ENCODE measurements at places on chromosomes 16 and 17.

GRCh38 chr16:86737083-86737482, 158.7 kb downstream of the FOXL1 start:
- no peak for DNase-seq

- no peak for DNase-seq
Measured at GRCh38 chr17:381516-381915, 28.9 kb upstream of the RPH3AL start.

DNA sequence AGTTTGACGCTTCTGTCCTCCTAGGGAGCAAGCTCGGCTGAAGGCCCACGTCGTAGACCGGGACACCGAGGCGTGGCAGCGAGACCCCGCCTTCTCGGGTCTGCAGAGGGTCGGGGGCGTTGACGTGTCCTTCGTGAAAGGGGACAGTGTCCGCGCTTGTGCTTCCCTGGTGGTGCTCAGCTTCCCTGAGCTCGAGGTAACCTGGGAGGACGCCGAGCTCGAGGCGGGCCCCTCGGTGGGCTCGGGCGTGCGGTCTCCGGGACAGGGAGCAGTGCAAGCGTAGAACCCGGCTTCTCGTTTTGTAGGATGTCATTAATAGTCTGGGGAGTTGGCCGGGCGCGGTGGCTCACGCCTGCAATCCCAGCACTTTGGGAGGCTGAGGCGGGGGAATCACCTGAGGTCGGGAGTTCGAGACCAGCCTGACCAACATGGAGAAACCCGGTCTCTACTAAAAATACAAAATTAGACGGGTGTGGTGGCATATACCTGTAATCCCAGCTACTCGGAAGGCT, 715 bp downstream of the ENDOV start:
- DNase-seq, result no peak

DNA sequence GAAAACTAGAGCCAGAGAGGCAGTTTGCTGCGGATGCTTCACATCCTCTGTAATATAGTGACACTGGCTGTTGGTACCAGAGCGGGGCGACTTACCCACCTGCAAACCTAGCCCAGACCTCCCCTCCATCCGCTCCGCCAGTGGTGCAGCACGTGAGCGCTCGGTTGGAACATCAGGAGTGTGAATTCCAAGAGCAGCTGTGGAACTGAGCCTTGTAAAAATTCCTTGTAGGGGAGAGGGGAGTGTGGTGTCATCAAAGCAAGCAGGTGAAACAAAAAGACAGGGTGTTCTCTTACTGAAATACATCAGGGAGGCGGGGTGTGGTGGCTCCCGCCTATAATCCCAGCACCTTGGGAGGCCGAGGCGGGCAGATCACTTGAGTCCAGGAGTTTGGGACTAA, 51.3 kb downstream of the CCDC42 start:
- no peak for DNase-seq

DNA sequence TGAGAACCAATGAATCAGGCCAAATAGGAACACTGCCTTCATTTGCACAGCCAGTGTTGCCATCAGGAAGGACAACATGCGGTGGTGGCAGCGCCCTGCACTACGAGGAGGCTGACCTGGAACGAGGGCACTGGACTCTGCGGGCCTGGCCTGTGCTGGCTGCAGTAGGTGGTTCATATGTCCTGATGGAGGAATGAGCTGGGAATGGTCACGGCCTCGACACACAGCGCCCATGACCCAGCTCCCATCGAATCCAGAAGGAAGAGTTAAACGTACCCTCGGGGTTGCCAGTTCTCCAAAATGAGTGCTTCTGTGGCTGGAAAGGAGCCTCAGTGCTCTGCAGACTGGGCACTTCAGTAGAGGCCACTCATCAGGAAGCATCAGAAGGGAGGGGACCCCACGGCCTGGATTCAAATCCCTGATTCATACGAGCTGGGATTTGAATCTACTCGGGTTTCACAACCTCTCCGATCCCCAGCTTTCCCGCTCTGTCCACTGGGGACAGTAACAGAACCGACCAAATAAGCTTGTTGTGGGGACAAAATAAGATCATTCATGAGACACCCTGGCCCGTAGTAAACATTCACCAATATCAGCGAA, 85.5 kb downstream of the ZDHHC7 start:
- DNase-seq, result no peak

GRCh38 chr16:20847550-20847949, 41.2 kb downstream of the REXO5 start:
- no peak for DNase-seq

DNA sequence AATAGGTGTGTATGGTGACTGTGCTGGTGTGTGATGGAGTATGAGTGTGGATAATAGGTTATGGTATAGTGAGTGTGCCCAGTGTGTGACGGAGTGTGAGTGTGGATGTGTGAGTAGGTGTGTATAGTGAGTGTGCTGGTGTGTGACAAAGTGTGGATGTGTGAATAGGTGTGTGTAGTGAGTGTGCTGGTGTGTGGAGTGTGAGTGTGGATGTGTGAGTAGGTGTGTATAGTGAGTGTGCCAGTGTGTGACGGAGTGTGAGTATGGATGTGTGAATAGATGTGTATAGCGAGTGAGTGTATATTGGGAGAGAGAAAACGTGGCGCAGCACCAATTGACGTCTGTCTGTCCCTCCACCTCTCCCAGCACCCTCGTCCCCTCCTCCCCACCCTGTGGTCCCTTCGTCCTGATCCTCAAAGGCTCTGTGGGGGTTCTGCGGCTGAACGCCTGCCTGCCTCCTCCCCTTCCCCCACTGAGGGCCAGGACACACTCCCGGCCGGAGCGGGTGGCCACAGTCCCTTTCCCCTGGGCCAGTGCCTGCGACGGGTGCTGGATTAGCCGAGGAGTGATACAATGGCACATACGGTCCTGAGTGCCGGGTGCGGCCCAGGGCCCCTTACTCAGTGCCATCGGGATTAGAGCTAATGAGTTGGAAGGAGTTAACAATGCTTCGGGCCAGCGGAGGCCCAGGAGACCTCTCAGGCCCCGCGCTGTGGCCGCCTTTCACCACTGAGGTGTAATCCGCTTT, 160.0 kb downstream of the MRM1 start:
- no peak for DNase-seq

DNA sequence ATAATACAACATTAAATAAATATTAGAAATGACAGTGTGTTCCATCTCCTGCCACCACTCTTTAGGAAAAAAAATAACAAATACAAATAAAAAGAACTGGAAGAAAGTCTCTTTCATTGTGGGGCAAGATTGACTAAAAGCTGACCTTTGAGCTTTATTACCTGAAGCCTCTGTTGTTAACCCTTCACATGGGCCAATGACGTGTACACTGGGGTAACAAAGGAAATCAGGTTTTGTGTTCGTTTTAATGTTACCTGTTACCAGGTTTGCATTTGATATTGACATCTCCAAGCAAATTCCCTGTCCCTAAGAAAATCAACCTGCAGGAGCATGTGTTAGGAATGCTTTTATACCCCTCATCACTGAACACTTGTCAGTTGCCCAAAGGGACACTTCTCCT, 39.0 kb downstream of the NLK start:
- DNase-seq, result no peak

DNA sequence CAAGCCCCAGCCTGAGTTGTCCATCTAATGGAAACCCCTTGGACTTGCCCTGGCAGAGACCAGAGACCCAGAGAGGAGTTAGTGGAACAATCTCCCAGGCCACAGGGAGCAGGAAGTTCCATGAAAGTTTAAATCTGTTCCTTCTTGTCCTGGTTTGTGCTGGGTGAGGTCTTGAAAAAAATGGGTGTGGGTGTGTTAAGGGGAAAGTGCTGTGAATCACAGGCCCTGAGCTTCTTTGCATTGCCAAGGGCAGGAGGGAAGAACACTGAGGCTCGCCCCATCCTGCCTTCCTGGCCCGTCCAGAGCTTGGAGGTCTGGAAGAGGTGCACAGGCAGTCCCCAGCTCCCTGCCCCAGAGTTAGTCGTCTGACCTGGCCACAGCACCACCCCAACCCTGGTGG, 2.3 kb downstream of the ADORA2B start:
- DNase-seq, result no peak

DNA sequence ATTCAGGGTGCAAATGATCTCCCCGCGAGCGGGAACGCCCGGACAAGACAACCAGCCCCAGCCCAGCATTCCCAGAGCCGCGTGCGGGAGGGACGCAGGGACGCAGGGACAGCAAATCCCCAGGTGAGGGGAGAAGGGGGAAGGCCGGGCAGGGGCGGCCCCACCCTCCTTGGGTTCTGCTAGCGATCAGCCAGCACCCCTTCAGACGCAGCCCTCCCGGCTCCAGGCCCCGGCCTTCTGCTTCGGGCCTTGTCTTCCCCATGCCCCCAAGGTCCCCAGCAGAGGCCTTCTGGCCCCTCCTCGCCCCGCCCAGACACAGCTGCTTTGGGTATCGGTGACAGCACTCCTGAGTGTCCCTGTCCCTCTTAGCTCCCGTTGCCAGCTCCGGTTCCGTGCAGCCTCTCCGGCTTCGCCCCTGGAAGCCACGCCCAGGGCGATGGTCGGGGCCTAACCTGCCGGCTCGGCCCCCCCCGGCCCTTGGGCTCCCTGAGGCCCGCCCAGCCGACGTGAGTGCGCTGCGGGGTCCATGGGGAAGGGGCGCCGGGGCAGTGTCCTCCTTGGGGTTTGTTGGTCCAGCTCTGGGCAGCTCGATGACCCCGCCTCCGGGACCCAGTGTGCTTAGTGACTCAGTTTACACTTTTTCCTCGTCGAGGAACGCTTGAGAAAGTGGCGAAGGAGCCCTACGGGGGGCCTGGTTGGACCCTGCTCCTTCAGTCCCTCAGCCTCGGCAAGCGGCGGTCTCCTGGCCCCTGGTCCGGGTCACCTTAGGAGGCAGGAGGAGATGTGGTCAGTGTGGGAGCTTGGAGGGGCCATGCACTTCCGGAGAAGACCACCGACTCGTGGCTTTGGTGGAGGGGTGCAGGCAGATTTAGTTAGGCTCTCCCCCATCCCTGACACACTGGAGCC, 50.5 kb upstream of the AMZ2 start:
- no peak for DNase-seq

GRCh38 chr16:80347900-80348299, 192.9 kb upstream of the DYNLRB2 start:
- peak; percentile 12 for DNase-seq

DNA sequence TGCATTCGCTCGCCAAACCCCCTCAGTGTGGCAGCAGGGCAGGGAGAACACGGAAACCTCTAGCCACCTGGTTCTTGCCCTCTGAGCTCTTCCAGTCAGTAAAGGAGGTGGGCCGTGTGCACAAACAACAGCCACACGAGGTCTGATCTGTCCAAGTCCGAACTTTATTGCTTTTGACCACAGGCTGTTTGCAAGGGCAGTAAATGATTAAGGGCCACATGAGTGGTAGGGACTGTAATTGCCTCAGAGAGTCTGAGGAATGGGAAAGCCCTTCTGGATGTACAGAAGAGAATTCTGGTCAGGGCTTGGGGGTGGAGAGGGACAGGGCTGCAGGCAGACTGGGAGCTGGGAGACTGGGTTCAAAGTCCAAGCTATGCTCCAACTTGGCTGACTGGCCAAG, 75.7 kb upstream of the LHX1 start:
- no peak for DNase-seq

GRCh38 chr16:50677351-50677750, 3.8 kb downstream of the SNX20 start:
- DNase-seq, result no peak

GRCh38 chr16:47069841-47070584, 73.7 kb downstream of the NETO2 start:
- no peak for DNase-seq

- DNase-seq, result peak; percentile 81
Measured at GRCh38 chr16:53052519-53053501, at the start of gene CHD9NB. TSS of gene CHD9NB (minus strand) at chr16:53052897. CDS start at chr16:53044158, 8,739 bp downstream.

- DNase-seq, result peak; percentile 69
Measured at GRCh38 chr16:28181515-28181914, 30.2 kb downstream of the XPO6 start.

GRCh38 chr17:13158494-13159240, 140.8 kb upstream of the ELAC2 start:
- DNase-seq, result no peak

DNA sequence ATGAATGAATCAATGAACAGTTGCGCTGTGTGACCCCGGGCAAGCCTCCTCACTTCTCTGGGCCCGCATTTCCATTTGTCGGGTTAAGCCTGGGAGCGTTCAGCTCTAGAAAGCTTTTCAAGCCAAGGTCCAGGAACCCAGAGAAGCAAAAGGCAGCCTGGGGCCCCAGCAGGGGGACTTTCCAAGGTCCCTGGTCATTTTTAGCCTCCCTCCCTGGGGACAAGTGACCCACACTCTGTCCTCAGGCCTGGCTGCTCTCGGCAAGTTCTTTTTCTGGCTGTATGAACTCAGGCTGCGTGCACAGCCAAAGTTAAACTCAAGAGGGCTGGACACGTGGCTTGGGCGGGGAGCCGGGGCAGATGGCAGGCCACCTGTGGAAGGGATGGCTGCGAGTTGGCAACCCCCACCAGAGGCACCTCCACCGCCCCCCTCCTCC, 41.4 kb upstream of the CIBAR2 start:
- no peak for DNase-seq

- DNase-seq, result no peak
Measured at GRCh38 chr16:72959301-72959996, 88.5 kb downstream of the ZFHX3 start.

DNA sequence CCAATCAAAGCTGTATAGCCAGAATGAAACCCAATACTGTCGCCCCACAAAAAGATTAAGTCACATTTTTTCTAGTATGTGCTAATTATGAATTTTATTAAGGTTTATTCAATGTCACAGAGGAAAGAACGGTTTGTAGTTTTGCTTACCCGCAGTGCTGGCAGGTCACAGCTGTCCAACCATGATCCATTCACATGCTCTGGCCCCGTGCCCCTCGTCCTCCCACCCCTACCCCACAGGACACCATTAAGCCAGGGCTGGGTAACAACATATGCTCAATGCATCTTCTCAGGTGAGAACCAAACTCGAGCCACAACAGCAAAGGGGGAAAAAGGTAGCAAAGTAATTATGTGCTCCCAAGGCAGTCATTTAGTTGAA, 589 bp upstream of the FBF1 start:
- no peak for DNase-seq

DNA sequence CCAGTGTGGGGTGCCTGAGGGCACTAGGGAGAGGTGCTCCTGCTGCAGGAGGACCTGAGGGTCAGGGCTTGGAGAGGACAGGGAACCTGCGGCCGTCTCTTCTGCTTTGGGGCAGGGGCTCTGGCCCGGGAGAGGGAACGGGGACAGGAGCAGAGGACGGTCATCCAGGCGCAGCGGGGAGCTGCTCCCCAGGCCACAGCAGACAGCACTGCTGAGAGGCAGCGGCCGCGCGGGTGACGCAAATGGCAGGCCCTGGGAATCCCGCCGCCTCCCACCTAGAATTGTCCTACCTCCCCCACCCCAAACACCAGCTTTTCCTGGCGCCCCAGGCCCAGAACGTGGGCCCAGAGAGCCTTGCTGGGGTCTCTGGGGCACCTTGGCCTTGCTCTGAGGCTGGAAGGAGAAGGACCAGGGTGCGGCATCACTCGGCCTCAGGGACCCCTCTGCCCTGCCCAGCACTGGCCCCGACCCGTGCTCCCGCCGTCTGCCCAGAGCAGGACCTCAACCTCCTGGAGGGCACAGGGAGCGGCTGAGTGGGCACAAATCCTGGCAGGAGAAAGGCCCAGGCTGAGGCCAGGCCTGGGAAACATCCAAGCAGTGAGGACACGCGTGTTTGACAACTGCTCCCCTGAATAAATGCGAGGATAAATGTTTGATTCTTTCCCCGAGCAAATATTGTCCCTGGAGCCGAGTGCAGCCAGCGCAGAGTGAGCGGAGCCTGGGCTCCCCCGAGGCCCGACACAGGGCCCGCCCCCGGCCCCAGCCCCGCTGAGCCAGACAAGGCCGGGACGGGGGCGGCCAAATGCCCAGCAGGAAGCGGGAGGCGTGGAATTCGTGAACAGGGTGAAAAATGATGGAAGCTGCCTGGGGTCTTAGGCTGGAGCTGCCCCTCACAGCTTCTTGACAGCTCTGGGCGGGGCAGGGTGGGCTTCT, 8.5 kb downstream of the SSTR5 start:
- no peak for DNase-seq

GRCh38 chr16:74449470-74449869, 28.2 kb upstream of the CLEC18B start:
- DNase-seq, result peak; percentile 66

Measured in urothelium cell line (cell line).